Fibroblast of skin of right biceps (primary cell): ENCODE measurements at places on chromosomes 1 and 21.

GRCh38 chr1:61140778-61141177 is 58.4 kb downstream of the NFIA start:
- DNase-seq = no peak

GRCh38 chr1:47840393-47841190 is 156.6 kb downstream of the TRABD2B start:
- peak; percentile 72 for DNase-seq

- DNase-seq = no peak
Measured at GRCh38 chr1:69246109-69246508, 321.6 kb upstream of the LRRC7 start.

DNA sequence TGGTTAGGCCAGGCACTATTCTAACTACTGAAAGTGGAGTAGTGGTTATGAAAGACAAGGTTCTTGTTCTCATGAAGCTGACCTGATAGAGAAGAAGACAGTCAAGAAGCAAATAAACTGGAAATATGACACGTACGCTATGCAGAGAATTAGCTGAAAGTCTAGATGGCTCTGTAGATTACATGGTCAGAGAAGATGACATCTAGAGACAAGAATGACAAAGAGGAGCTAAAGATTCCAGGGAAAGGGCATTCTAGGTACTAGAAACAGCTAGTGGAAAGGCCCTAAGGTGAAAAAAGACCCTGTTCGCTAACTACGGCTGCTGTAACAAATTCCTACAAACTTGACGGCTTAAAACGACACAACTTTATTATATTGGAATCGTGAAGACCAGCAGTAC is 68.0 kb upstream of the NRIP1 start:
- DNase-seq = no peak

DNA sequence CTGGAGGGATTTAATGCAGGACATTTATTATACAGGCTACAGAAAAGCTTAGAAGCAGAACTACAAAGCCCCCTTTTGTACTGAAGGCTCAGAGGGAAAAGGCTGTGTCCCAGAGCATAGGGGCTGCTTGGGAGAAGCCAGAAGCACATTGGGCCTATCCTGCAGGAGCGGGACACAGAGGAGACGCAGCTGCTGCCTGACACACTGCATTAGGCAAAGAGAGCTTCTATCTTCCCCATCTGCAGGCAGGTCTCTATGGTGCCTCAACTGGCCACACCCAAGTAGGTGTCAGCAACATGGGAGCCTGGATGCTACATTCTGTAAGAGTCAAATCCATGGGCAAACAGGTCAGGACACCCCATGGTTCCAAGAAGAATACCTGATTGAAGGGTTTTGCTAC is 595.9 kb downstream of the AJAP1 start:
- DNase-seq = no peak

- DNase-seq = no peak
Measured at GRCh38 chr1:69728206-69728605, 160.5 kb downstream of the LRRC7 start.
